ENCODE measurements at places on chromosomes 4 and X.

GRCh38 chr4:77818073-77818601 is 1.0 kb downstream of the CNOT6L start:
- DNase-seq, result peak; percentile 86

DNA sequence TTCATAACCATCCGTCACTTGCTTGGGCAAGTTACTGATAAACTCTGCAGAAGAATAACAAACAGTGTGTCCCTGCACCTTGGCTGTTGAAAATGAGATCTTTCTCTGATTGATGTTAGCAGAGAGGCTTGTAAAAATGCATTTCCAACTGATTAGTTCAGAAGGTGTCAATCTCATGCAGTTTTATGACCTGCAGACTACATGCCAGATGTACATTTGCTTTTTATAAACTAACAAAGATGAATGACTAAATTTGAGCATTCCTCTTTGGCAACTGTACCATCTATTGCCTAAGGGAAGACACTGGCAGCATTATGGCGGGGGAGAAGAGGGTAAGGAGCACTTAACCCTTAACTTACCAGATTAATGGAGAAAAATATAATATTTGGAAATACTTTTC is 192.8 kb downstream of the DCTD start:
- DNase-seq, result no peak

DNA sequence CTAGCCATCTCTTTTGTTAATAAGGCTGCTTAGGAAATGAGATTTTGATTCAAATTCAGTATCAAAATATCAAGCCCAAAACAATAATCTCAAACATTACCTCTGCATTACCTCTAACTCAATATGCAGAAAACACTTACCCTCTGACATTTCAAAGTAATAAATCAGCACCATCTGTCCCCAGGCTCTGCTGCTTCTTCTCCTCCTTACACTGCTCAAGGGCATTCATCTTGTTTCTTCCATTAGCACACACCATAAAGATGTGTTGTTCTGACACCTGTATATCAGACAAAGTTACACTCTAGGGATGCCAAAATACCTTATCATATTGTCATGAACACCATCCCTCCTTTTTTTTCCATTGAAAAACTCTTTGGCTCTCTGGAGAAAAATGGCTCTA is 1630.3 kb downstream of the RPA4 start:
- no peak for DNase-seq

- DNase-seq, result no peak
These were observed 1125.5 kb downstream of the FAT4 start for GRCh38 chr4:126440297-126440696.

GRCh38 chr4:140213749-140214148 is 59.8 kb upstream of the MAML3 start:
- DNase-seq, result no peak

DNA sequence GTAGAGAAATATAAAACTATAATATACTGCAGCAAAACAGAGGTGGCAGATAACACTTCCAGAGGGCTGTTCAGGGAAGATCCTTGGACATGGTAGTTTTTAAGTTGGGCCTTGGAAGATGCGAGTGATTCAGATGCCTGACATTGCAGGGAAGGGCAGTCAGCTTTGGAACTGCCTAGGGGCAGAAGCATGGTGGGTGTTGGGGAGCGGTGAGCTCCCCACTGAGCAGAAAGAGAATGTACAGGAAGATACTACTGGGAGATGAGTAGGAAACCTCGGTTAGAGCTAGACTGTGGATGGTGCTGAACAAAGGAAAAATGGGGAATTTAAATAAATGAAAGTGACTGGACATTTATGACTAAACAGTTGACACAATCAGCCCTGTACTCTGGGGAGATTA is 24.9 kb upstream of the SEC24B start:
- no peak for DNase-seq

DNA sequence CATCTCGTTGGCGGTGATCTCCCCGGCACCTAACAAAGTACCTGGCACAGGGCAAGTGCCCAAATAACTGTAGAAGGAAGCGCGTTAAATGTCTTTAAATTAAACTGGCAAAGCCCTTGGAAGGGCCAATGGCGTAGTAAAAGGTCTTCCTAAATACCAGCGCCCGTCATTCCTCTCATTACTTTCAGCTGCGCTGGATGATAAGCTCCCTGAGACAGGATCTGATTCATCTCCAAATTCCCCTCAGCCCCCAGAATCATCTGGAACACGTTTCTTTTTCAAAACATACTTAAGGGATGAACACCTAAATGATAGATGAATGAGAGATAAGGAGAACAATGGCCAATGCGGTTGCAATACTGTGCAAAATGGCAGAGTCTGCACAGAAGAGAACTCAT is 95.1 kb downstream of the AFAP1 start:
- DNase-seq, result no peak

GRCh38 chr4:101651778-101652177 is 138.8 kb upstream of the BANK1 start:
- no peak for DNase-seq

DNA sequence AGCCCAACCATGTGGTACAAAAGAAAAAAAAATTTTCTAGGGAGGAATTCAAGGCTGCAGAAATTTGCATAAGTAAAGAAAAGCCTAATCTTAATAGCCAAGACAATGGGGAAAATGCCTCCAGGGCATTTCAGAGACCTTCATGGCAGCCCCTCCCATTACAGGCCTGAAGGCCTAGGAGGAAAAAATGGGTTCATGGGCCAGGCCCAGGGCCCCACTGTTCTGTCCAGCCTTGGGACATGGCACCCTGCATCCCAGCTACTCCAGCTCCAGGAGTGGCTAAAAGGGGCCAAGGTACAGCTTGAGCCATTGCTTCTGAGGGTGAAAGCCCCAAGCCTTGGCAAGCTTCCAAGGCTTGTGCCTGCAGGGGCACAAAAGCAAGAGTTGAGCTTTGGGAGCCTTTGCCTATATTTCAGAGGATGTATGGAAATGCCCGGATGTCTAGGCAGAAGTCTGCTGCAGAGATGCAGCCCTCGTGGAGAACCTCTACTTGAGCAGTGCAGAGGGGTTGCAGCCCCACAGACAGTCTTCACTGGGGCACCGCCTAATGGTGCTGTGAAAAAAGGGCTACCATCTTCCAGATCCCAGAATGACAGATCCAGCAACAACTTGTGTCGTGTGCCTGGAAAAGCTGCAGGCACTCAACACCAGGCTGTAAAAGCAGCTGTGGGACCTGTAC is 111.0 kb downstream of the ANXA10 start:
- no peak for DNase-seq

- no peak for DNase-seq
These were observed 37.1 kb upstream of the SPARCL1 start for GRCh38 chr4:87566276-87566675.

DNA sequence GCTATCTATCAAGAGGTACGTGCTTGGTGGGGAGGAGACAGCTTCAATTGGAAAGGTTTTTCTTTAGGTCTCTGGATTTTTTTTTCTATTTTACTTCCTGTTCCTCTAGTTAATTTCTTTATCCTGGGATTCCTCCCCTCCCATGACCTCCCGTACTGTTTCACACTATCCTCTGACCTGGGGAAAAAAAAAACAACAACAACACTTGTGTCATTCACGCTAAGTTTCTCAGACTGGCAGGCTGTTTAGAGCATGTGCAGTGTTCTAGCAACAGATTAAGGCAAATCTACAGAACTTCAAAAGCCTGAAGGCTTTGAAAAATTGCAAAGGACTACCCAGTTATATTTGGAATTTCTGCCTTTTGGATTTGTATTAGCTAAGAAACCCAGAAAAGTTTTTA is 358.4 kb downstream of the ARHGAP24 start:
- DNase-seq, result no peak

DNA sequence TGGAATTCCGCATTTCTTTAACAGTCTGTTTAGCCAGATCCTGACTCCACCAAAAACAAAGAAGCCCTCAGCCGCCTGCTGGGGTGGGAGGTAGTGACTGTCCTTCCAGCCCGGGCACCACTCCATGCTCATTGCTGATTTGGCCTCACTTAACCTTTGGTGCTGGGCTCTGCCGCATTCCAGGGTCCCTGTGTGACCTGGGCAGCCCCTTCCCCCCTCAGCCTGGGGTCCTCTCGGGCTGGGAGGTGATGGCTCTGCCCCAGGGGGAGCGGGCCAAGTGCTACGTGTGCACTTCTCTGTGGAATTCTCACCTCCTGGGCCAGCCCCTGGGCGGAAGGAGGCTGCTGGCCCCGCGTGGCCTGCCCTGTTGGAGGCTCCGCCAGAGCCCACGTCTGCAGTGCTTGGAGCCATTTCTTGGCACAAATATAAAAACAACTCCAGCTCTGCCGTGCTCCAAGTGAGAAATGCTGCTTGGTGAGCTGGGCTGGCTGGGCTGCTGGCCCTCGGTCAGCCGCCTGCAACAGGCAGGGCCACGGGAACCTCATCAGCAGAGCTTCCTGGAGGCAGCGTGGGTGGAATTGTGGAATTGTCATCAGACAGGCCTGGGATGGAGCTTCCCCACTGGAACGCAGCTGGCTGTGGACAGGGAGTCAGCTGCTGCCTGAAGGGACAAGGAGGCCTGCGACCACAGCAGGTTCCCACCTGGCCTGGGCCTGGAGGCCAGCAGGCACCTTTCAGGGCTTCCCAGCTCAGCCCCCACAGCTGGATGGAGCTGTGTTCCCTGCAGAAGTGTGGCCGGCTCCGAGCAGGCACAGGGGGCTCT is 66.0 kb downstream of the TRMT44 start:
- DNase-seq, result no peak

GRCh38 chr4:83067058-83067639 is 32.2 kb downstream of the COPS4 start:
- no peak for DNase-seq

DNA sequence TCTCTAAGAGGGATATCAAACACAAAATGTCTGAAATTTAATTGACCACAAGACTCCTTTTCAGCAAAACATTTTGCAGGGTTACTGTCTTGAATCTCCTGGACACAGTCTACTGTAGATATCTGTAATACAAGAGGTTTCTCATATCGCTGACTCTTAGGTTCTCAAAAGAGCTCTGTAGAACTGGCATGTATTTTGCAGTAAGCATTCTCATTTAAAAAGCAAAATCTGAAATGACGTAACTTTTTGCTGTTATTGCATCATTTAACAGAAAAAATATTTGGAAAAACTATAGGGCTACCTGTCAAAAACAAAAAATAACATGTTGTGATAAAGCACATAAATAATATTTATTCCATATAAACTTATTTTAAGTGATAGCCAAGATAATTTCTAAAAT is 114.2 kb downstream of the CDS1 start:
- DNase-seq, result no peak

GRCh38 chr4:155208258-155209054 is at the start of gene NPY2R:
NPY2R (plus strand) TSS chr4:155208636; CDS start chr4:155213940, 5,304 bp downstream.
- no peak for DNase-seq

- no peak for DNase-seq
These were observed at the start of gene HMX1 for GRCh38 chr4:8871417-8872401. HMX1 (minus strand) TSS chr4:8871839; CDS start chr4:8871614, 225 bp downstream.

DNA sequence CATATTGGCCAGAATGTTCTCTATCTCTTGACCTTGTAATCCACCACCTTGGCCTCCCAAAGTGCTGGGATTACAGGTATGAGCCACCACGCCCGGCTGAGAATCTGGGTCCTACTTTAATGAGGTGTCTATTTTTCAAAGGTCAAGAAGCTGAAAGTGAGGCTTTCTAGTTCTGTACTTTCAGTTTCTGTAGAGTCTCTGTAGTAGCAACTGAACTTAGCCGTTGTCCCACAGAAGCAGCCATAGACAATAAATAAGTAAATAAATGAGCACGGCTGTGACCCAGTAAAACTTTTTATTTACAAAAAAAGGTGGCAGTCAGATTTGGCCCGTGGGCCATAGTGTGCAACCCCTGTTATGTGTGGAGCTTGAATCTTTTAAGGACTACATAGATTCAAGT is 92.0 kb downstream of the FNIP2 start:
- no peak for DNase-seq

- DNase-seq, result no peak
These were observed 816 bp downstream of the EREG start for GRCh38 chr4:74365761-74366160.

DNA sequence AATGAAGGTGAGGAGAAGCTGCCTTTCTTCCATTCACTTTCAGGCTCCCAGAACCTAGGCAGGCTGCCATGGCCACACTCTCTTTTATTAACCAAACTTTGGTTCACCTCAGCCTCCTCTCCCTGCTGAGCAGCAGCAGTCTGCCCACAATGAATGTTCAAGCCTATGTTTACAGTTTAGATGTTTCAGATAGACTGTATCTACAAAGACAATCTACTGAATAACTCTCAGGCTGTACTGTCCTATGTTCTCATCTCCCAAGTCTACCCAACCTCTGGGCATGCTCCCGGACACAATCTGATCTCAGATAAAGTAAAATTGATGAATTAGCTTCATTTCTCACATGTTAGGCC is 59.2 kb upstream of the TMEM164 start:
- DNase-seq, result no peak

GRCh38 chrX:146614663-146615478 is 194.7 kb upstream of the CXorf51B start:
- DNase-seq, result no peak

DNA sequence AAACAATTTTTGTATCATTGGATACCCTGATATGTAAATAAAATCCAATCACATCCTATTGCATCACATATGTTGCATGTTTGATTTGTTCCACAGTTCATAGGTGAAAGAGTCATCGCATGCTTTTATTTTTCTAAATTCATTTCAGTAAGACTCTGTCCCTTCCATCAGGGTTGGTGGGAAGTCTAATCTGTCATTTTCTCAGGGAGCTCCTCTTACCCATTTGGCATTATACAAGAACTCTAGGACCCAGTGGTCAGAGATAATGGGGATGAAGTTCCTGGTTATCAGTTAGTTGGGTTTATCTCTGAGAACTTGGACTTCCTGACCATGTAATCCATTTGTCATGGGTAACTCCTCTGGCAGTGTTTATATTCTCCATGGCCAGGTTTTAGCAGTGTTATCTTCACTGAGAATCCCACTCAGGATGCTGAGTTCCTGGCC is 227.1 kb upstream of the JADE1 start:
- no peak for DNase-seq

DNA sequence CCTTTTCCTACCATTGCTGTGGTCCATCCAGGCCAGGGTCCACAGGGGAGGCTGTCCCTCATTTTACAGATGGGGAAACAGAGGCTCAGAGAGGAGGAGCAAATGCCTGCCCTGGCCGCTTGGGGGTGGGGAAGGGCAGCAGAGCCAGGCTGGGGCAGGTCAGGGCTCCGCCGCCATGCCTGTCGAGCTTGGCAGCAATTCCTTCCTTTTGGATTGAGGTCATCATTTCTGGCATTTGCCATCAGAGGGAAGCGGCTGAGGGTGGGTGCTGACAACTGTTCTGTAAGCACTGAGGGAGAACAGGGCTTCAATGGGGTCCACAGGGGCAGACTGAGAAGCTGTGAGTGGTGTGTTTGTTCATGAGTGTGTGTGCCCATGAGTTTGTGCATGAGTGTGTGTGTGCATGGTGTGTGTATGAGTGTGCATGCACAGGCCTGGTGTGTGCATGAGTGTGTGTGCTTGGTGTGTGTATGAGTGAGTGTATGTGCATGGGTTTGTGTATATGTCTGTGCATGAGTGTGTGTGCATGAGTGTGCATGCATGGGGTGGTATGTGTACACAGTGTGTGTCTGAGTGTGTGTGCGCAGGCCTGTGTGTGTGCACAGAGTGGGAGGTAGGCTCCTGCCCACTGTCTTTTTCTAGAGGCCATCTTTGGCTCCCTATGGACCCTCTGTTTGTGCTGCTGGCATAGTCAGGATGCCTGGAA is 115.2 kb downstream of the SORCS2 start:
- DNase-seq, result no peak
